ENCODE measurements at places on chromosomes 2 and 18.

DNA sequence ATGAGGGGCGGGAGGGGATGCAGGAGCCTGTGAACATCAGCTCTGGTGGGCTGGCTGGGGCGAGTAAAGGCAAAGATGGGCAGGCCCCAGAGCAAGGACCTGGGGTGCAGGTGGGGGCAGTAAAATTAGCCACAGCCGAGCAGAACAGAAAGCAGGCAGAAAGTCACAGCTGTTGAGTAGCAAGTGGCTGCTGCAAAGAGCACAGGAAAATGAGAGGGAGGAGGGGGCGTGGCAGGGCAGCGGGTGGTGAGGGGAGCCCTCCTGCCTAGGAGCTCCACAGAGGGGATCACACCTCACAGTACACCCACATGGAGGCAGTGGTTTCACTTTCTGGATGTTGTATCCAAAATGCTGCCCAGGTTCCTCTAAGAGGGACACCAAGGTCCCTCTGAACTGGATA lies 79.6 kb downstream of the LBH start:
- DNase-seq: no peak

- no peak for DNase-seq
Measured at GRCh38 chr2:84919885-84920580, 14.6 kb downstream of the TMSB10 start.

DNA sequence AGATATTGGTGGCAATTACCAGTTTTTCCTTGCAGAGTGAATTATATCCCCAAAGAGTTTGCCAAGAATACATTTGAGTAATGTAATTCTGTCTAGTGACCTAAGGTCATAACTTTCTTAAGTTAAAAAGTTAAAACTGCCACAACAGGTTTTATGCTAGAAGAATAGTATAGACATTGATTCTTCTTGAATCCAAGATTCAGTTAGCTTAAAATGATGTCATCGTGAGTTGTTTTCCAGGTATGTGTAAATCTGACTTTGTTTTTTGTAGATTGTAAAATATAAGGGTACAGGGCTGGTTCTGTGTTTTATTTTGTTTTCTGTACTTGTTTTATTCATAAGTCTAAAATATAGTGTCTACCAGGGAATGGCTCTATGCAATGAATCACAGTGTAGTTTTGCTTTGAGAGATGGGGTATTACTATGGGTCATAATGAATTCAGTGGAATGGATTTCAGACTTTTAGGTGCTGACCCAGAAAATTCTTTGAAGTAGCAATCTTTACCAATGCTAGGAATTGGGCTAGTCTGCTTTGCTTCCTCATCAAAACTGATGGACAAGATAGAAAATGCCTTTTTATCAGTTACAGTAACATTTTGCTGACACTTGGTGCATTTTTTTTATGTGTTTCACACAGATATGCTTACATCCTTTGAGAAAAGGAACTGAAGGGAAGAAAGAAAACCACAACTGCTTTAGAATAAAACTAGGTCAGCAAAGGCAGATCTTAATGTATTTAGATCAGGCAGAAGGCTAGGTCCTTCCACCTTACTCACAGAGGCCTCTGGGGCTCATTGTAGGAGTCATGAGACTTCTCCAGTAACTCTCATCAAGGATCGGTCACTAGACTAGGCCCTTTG lies 20.8 kb upstream of the MGAT5 start:
- DNase-seq: no peak

DNA sequence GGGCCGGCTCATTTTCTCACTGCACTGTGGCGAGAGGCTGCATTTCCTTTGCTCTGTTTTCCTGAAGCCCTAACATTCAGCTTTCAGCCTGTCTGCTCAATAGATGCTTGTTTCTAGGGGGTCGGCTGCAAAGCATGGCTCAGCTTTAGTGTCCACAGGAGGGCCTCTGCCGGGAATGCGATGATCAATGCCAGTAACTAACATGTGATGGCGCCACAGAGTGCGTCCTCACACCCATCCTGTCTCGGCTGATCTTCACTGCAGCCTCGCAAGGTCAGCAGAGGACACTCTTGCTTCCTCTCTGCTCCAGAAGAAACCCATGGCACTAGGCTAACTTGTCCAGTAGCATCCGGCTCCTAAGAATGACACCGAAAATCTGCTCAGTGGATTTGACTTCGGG lies 156.4 kb upstream of the PXDN start:
- no peak for DNase-seq

DNA sequence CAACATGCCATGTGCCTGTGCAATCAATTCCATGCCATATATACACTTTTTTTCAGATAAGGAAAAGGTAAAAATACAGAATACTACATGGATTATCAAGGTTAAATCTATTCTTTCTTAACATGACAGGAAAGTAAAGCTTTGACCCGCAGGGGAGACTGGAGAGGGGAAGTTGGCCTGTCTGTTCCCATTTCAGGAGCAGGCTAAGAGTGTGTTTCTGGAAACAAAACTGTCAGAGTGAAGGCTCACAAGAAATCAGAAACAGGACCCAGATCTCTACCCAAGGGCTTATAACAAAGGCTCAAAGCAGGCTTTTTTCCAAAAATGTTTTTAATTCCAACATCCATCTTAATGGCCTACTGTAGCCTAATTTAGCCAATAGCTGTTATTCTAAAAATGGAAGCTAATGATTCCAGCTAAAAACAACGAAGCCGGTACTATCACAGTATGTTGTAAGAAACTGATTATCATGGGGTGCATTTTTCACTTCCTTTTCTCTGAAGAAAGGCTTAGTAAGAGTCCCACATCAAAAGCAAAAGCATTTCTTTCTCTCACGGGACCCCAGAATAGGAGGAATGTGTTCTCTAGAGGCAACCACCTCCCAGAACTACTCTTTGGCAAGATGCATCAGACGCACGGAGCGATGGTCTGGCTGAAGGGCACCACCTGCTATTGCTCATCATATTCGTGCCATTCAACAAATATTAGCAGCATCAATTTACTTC lies 41.4 kb downstream of the FECH start:
- DNase-seq: no peak

- no peak for DNase-seq
Measured at GRCh38 chr2:67660871-67661270, 263.7 kb downstream of the ETAA1 start.

DNA sequence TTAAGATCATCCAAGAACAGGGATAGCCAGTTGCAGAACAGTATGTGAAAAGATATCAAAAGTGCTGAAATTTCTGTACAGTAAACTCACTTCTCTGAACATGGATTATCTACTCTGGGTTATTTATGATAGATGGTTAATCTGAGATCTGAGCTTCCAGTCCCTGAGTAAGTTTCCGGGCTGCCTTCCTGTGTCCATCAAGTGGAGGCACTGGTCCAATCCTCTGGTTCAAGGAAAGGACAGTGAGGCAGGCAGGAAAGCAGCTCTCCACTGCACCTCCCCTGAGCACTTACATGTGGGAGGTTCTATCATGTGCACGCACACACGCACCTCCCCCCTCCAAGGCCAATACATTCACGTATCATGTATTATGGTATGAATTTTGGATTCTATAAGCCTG lies 32.5 kb downstream of the GPR45 start:
- no peak for DNase-seq

DNA sequence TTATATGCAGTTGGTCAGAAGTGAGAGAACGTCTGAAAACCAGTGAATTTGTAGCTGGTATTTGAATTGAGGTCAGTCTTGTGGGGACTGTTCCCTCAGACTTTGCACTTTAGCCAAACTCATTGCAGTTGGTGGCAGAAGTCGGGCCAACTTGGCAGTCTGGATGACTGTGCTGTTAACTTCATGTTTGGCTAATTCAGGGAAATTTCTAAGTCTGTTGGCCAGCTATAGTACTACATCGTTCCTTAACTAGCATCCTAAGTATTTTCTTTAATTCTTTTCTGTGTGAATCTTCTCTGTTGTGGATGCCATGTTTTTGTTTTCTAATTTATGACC lies 806.8 kb upstream of the GCFC2 start:
- DNase-seq: no peak

- peak; percentile 46 for DNase-seq
Measured at GRCh38 chr2:75627902-75628504, 18.6 kb upstream of the MRPL19 start.

- no peak for DNase-seq
Measured at GRCh38 chr2:32474381-32474780, 117.6 kb downstream of the BIRC6 start.

DNA sequence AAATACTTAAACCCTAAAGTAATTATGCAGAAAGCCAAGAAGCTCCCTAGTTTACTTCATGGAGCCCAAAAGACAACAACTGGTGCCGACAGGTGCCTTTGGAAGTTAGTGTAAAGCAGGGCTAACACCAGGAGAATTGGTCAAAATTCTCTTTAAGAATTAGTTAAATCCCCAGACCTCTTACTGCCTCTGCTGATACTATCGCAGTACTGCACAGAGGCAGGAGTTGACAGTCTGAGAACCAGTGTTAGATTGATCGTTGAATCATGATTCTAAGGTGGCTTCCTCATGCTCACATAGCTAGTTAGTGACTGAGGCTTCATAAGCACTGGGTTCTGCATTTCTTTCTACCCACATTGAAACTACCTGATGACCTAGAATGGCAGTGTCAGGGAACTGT lies 445.0 kb downstream of the XIRP2 start:
- no peak for DNase-seq

GRCh38 chr2:176755537-176756135 lies 457.0 kb upstream of the HNRNPA3 start:
- DNase-seq: no peak

DNA sequence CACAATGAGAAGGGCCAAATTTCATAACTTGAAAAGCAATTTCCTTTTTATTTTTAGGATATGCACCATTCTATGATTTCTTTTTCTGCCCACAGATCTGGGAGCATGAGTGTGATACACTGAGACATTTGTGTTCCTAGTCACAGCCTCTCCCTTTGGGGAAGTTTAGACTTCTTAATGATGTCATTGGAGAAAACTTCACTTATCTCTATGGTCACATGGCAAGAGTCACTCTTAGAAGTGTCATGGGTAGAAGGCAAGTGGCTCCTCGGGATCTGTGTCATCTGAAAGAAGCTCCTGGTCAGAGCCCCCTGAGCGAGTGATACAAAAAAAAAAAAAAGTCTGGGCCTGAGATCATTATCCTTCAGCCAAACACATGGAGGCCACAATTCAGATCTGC lies 62.5 kb upstream of the LGALSL start:
- DNase-seq: no peak

DNA sequence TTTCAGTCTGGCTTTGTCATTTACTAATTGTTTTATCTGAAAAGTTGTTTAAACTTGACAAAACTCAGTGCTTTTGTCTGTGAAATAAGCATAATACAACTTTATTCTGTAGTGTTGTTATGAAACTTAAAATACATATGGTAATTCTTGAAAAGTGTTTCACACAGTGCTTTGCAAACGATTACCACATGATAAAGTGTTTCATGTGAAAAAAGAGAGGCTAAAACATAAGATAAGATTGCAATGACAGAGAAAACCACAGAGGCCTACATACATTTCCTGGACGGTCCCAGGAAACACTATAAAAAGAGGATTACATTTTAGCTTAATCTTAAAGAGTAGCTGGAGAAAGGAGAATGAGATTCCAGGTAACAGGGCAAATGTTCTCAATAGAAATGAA lies 1934.6 kb upstream of the LRRTM1 start:
- no peak for DNase-seq

DNA sequence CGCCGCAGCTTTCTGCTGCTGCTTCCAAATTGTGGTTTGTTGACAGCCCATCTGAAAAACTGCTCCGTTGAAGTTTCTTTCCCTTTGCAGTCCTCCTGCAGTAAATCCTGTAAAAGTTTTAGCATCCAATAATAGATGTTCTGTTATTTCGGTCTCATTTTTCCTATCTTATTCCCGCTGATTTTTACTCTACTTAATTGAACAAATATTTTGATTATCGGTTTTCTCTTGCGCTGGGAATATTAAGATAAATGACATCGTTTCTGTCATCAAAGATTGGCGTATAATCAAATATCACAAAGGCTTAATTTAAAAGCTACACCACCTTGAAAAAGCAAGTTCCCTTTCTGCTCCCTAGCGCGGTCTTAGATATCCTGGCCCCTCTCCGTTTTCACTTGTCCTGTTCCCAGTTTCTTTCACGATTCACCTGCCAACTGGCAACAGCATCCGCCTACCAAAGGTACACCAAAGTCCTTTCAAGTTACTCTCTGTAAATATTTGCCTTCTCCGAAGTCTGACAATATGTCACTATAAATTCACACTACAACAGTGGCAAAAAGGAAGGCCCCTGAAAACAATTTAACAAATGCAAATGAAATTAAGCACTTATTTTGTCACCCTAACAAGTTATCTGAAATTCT lies 1.0 kb upstream of the STRN start:
- no peak for DNase-seq

DNA sequence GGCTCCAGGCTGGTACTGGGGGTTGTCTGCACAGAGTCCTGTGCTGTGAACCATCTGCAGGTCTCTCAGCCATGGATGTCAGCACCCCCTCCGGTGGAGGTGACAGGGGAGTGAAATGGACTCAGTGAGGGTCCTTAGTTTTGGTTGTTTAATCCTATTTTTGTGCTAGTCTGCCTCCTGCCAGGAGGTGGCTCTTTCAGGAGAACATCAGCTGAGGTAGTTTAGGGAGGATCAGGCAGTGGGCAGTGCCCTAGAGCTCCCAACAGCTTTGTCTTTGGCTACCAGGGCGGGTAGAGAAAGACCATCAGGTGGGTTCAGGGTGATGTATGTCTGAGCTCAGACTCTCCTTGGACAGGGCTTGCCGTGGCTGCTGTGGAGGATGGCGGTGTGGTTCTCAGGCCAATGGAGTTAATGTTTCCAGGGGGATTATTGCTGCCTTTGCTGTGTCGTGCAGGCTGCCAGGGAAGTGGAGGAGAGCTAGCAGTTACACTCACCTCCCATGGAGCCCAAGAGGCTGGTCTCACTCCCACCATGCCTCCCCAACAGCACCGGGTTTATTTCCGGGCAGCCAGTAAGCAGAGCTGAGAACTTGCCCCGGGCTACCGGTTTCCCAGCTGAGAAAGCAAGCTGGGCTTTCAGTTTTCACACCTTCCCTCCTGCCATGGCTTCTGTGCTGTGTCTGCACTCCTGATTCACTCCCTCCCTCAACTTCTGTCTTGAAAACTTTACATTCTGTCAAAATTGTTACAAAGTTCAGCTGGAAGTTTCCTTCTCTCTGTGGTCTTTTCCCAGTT lies 563.4 kb downstream of the XIRP2 start:
- no peak for DNase-seq

GRCh38 chr2:191065785-191066184 lies 51.8 kb upstream of the STAT1 start:
- DNase-seq: no peak

- DNase-seq: no peak
Measured at GRCh38 chr2:27376866-27377617, 3.5 kb downstream of the ZNF513 start.

- no peak for DNase-seq
Measured at GRCh38 chr2:937530-937929, 13.1 kb upstream of the SNTG2 start.

GRCh38 chr2:175792199-175792598 lies 209.9 kb downstream of the LNPK start:
- no peak for DNase-seq
